ENCODE measurements at places on chromosomes 11 and 22. TPM values are rescaled to one million over a fixed set of nuclear protein-coding genes. Genes with fewer than 3 reads are reported as not detected.

DNA sequence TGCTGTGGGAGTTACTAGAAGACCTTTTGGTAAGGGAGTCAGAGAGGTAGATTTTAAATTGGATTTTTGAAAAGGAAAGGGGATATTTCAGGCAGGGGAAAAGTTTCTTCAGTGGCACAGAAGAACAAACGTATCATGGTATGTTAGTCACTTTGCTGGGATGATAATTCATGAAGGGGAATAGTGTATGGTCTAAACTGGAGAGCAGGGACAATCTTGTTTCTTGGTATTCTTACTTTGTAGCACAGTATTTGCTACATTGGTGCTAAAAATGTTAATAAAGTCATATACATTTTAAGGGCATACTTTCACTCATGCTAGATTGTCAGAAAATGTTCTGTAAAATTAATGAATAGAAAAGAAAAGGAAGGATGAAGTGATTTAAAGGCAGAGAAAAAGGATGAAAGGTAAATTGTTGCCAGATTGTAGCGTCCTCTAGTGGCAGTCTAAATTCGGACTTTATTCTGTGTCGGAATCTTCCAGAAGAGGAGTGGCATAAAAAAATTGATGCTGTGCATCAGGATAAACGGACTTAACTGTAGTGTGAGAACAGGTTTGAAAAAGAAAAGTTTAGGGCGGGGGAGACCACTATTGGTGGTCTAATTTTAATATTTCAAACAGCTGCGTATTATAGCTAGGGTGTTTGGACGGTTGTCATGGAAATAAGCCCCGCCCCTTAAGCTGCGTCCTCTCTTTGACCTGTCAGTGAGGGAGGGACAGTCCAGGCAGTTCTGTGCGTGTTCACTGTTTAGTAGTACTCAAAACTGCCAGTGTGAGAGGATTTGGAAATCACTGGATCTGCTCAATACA, at the start of gene BCO2:
TSS of gene BCO2 (plus strand) at position 724 of the 810 bp plus-strand sequence. CDS start 90 bp downstream, outside the sequence.
- DNase-seq, result peak; percentile 90

- no peak for DNase-seq
Measured at GRCh38 chr11:110070176-110070575, 23.0 kb upstream of the ZC3H12C start.

- no peak for DNase-seq
Measured at GRCh38 chr11:7656704-7657103, 16.6 kb downstream of the CYB5R2 start.

DNA sequence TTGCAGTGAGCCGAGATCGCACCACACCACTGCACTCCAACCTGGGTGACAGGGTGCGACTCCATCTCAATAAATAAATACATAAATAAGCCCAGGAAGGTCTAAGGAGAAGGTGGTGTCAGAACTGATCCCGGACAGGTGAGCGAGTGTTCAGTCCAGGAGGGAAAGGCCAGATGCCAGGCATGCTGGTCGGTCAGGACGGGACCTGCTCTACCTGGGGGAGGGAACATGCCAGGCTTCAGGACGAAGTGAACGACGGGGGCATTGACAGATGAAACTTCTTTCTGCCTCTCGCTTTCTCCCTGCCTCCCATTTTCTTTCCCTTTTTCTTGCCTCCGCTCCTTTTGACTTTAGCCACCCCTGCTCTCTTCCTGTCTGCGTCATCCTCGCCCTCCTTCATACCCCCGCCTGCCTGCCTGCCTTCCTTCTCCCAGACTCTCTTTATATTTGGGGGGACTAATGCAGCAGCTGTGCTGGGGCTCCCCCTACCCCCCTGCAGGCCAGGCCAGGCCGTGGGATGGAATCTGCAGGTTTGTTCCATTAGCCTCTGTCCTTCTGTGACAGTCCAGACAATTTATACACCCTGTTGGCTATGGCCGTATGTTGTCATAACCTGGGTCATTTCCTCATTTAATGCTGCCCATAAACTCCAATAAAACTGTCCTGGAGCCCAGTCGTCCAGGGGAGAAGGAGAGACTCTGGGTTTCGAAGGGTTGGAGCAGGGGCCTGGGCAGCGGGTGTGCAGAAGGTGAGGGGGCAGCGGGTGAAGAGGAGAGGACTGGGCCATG, 209.2 kb upstream of the TBCEL start:
- no peak for DNase-seq

- DNase-seq, result no peak
Measured at GRCh38 chr11:14149683-14150082, 187.2 kb downstream of the SPON1 start.

GRCh38 chr22:23767673-23768548, at the start of gene CHCHD10:
TSS of gene CHCHD10 (minus strand) at chr22:23767972. CDS start at chr22:23767874, 98 bp downstream.
- peak; percentile 95 for DNase-seq

DNA sequence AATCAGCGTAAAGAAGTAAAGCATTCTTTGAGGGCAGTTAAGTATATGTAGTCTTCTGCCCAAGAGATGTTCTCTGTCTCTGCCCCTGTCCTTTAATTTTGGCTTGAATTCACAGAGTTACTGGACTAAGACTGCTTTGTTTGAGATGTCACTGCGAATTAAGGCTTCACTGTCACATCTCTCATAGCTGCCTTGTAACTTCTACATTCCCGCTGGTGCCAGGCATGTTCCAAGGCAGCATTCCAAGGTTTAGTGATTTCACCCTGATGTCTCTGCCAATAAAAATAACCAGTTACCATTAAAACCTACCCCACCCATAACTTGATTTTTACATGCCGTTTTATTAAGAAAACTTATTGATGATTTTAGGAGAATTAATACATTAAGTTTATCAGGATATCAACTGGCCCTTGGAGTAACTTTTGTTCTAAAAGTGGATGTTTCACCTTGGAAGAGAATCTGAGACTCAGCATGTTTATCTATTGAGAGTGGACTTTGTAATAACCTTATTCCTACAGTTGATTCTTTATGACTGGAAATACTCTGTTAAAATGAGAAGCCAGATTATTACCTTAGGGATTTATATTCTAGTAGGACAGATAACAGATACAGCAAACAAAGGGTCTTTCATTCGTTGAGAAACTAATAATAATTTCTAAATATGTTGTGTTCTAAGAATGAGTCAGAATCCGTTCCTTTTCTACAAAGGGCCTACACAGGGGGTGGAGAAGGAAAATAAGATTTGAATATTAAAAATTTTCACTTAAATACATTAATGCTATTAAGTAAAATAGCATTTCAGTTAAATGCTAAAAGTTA, 110.2 kb downstream of the UVRAG start:
- DNase-seq, result peak; percentile 26

DNA sequence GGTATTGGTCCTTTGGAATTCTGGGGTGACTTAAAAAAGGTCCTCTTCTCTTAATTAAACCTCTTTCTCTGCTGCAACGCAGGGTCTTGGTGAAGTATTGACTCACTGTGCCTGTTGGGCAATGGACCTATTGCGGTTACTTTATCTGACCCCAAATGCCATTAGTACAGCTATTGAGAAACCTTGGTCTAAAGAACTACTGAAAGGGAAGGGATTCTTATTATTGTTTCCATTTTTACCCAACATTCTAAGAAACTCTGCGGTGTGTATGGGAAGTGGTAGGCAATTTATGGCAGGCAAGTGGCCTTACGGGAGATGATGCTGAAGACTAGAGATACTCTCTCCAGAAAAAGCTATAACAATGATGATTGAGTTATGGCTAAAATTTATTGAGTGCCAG, 12.5 kb downstream of the SLC6A5 start:
- DNase-seq, result no peak

GRCh38 chr11:58647141-58647699, 24.8 kb downstream of the CNTF start:
- no peak for DNase-seq

DNA sequence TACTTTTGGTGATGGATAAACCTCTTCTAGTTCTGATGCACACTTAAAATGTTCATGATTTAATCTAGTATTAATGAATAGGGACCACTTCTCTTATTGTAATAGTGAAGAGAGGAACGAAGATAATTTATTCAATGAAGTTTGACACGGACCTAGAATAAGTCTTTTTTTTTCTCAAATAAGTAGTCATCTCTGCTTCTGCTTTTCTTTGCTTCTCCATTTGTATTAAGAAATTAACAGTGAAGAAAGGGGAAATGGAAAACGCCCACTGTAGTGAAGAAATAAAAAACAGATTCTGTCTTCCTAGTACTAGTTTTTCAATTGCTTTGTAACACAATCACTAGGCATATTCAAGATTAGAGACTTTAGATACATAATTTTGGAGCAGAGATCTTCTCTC, 73.0 kb downstream of the CD44 start:
- no peak for DNase-seq

- no peak for DNase-seq
Measured at GRCh38 chr11:16840951-16841350, 102.5 kb downstream of the C11orf58 start.

DNA sequence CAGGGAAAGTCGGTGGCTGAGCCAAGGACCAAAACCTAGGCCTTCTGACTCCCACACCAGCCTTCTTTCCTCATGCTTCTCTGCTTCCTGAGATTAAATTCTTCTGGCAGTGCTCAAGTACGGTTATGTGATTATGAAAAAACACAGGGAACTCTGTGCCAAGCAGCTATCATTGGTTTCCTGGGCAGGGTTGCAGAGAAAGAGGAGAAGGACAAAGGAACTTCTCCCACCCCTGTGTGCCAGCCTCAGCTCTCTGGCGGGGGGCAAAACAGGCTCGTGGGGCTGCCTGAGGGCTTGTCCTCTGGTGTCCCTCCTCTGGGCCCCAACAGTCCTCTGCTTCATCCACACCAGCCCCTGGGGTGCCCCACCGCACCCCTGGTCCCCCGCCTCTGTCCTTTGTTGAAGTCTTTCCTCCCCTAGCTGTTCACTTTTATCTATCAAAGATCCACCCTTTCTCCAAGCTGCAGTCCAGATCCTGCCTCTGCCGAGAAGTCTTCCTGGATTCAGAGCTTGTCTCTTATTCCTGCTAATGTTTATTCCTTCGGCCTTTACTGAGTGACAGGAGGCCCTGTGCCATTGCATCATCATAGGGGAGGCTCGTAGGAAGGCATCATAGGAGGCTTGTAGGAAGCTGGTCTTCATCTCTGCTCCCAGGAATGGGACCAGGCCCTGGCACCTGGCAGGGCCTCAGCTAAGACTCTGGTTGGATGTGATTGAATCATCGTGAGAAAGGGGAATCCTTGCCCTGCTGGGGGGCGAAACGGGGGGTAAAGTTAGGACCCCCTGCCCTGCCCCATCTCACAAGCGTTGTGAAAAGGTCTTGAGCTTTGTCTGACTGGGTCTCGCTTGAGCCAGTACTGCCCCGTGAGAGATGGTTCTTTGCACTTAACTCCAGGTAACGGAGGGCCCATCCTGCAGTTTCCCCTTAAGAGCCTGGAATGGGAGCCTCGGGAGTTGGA, 11.5 kb upstream of the FTH1 start:
- DNase-seq, result no peak

DNA sequence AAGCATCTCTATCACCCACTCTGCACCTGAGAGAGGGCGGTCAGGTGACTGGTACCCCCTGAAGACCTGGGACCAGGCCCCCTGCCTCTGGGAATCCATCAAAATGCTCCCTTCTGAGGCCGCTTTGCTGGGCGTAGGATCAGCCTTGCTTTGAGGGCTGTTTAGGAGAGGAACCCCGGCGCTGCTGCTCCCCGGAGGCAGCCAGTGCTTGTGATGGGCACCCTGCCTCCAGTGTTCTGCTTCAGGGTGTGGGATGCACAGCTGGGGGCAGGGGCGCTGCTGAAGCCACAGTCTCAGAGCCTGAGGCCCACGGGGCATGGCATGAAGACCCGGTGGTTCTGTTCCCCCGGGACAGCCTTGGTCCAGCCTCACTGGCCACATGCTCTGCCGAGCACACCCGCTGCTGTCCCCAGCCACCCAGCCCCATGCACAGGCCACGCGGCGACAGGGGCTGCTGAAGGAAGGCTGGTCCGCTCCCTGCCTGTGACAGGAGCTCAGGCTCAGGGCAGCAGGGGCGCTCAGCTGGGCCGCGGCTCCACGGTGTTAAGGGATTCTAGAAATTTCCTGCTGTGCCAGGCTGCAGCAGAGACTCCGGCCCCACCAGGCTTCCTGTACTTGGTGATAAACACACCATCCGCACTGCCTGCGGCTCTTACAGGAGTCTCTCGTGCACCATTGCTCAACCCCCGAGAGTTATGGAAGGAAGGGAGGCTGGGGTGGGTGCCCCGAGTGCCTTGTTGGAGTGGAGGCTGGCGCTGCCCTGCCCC, 91.0 kb downstream of the KCNQ1 start:
- peak; percentile 43 for DNase-seq

- no peak for DNase-seq
Measured at GRCh38 chr22:22884010-22884887, 3.4 kb upstream of the IGLL5 start.

DNA sequence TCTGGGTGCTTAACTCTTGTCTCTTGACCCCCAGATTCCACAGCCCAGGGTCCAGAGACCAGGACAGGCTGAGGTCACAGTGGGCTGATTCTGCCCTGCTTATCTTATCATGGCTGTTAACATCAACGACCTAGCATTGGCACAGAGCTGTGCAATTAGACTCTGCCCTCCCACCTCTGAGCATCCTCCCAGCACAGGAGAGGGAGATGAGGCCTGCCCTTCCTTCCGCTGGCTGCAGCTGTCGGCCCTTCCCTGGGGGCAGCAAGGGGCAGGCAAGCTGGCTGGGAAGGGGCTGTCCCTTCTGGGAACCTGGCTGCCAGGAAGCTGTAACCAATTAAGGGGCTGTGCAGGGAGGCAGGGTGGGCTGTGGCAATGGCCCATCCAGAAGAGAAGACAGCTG, 22.5 kb downstream of the LRRC10B start:
- DNase-seq, result no peak

DNA sequence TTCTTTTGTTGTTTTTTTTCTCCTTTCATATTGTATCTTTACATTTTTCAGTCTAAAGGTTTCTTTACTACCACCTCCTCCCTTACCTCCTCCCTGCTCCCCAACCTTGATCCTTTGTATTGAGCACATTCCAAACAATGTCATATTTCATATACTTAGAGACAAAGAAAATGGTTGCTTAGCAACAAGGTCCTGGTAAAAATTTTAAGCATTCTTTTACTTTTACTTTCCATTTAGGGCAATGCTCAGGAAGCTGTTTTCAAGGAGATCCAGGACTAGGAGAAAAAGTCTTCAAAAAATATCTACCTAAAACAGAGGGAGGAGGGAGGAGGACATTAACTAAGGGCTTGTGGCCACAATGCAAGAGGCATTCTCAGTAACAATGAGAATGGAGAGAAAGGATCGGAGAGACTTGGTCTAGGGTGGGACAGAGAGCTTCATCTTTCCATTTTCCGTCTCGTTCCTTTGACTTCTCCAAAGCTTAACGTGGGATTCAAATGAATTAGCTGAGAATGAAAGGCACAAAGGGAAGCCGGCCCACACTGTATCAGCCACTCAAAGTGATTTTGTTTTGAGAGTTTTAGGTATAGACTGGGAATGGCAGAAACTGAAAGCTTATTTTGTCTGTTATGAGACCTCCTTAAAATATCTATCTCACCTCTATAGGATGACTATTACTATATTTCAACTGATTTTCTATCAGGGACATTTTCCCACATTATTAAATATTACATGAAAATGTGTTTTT, 455.7 kb downstream of the RAB38 start:
- DNase-seq, result no peak

- no peak for DNase-seq
Measured at GRCh38 chr11:121557348-121557747, 104.6 kb upstream of the SORL1-AS1 start.

- no peak for DNase-seq
Measured at GRCh38 chr22:28935140-28935539, 51.8 kb downstream of the ZNRF3 start.

Gene MRGPRE
- total RNA-seq, result not detected

Gene CLDN25
- not detected for total RNA-seq

Gene VWA5A
- total RNA-seq, result 5.3 TPM

Gene ANO5
- total RNA-seq, result 28.8 TPM

Gene SCO2
- 0.97 TPM for total RNA-seq

Gene MYRF
- total RNA-seq, result 0.15 TPM

Gene NNMT
- total RNA-seq, result 457 TPM

Gene TSPAN32
- total RNA-seq, result 0.54 TPM

Gene PTPMT1
- 25.1 TPM for total RNA-seq

Gene THRSP
- 5.6 TPM for total RNA-seq

Gene MCM5
- total RNA-seq, result 11.7 TPM

Gene UBQLNL
- total RNA-seq, result not detected

Gene ENTHD1
- not detected for total RNA-seq
